ENCODE measurements at places on chromosomes 2 and 18.

GRCh38 chr2:96848264-96848663, 4.4 kb upstream of the ANKRD23 start:
- no peak for DNase-seq

GRCh38 chr18:10421859-10422258, 32.6 kb upstream of the APCDD1 start:
- no peak for DNase-seq

DNA sequence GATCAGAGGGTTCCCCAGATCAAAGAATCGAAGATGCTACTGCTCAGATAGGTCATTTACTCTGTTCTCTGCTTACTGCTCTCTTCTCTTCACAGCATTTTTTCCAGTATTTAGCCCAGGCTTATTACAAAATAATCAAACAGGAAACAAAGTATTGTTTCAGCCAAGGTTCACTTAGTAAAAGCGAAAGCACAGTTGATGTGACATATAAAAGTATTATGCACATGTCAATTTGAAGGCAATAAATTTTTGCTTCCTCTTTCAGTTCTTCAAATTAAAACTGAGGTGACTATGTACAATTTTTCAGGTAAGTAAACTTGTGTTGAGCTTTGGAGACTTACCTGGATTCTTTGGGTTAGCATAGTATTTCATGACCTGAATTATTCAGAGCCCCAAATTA, 262.8 kb upstream of the CHST9 start:
- no peak for DNase-seq

GRCh38 chr18:22827741-22828140, 105.4 kb upstream of the RBBP8 start:
- no peak for DNase-seq

DNA sequence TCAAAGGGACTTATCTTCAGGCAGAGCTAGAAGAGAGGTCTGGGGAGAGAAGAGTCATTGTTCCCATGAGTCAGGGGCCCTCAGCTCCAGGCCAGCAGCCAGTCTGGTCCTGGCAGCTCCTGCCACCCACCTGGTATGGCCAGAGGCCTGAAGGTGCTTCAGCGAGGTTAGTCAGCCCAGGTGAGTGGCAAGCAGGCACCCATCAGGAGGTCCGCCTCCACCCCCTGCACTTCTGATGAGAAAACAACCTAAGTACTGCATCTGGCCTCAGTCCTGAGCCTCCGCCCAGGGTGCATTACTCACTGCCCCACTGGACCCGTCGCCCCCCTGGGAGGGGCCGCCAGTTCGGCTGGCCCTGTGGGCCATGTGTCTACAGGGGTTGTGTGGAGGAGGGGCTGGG, 130.2 kb downstream of the INHBB start:
- DNase-seq: no peak

DNA sequence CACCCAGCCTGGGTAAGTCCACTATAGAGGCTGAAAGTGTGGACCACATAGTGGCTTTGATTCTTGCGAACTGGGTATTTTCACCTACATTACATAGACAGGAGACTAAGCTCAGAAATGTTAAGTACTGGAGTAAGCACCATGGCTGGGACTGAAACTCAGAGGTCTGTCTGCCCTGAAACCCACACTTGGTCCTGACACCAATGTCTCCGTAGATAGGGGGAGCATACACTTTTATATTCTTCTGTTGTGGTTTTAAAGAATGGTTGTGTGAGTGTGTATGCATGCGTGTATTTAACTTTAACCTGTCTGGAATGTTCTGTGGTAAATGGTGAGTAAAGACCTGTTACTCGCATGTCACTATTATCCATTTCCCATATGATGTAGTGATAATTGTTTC, 10.3 kb upstream of the NPPC start:
- DNase-seq: no peak

- DNase-seq: no peak
Measured at GRCh38 chr2:101401906-101402305, 14.6 kb upstream of the CREG2 start.

GRCh38 chr2:20544153-20544747, 97.4 kb downstream of the RHOB start:
- no peak for DNase-seq

- no peak for DNase-seq
Measured at GRCh38 chr2:85531589-85531988, 7.4 kb upstream of the MAT2A start.

GRCh38 chr18:35635170-35635569, 53.6 kb downstream of the GALNT1 start:
- no peak for DNase-seq

DNA sequence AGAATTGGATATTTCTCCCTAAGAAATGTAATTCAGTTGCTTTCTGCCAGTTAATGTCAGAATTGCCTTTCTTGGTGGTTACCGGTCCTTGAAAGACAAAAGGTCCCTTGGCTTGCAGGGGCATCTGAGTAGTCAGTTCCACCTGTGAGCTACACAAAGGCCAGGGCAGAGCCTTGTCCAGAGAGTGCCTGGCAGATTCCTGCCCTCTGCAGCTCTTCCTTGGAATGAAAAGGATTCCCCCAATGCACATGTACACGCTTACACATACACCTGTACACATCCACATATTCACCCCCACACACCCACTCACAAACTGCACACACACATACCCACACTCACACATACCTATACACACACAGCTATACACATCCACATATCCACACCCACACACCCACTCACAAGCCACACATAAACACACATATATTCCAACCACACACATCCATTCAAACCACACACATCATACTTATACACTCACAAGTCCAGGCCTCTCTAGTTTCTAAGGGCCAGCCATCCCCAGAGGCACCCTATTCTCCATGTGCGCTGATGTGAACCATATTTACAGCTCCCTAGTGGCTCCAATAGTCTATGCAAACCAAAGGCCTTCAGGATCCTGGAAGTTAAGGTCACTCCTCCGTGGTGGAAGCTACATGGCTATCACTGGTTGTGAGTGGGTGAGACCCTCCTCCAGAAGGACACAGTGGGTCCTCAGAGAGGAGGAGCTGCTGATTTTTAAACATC, 9.6 kb downstream of the CYRIA start:
- DNase-seq: no peak

DNA sequence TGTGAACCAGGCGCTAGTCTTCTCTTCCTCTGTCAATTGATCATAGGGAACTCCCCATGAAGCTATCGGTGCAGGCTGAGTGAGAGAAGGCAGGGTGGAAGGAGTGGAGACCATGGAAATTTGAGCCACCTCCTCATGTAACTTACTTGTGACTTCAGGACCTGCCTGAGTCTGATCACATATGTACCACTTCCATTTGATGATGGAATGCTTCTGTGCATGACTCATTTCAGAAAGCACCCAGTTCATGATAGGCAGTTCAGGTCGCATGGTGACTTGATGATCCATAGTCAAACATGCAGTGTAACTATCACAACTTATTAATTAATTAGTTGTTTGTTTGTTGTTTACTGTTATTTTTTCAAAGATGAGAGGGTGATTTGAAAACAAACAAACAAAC, 1296.7 kb downstream of the SUCLG1 start:
- DNase-seq: no peak

GRCh38 chr2:74550231-74550630, 3.5 kb downstream of the LOXL3 start:
- no peak for DNase-seq

DNA sequence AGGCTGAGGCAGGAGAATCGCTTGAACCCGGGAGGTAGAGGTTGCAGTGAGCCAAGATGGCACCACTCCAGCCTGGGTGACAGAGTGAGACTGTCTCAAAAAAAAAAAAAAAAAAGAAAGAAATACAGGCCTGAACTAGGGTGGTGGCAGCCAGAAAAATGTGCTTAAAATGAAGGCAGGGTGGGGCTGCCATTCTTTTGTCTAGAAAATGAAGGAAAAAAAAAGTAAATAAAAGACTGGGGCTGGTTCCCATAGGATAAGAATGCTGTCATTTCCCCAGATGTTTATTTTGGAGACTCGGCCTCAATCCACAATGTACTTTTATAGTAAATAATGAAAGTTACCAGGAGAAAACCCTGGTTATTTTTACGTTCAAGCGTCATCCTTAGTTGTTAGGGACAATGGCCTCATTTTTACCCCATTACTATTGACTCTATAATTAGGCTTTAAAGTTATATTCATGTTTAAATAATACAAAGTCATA, 58.9 kb downstream of the ATP8B1 start:
- DNase-seq: no peak

GRCh38 chr2:43269706-43270105, 43.3 kb upstream of the ZFP36L2 start:
- peak; percentile 32 for DNase-seq

DNA sequence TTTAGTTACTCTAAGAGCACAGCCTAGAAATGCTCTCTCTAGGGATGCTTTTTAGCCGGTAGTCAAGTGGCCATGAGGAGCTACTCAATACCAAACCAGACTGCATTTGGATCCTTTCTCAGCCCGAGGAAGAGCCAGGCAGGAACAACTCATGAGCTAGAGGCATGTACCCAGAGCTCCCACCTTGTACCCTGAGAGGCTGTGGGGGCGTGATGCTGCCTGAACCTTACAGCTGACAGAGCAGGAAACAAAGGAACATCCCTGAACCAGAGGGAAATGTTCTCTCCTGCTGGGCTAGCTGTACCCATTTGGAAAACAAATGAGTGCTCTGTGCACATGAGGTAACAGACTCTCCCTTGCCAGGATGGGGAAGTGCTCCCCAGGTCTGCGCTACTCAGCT, 131.6 kb downstream of the OSR1 start:
- DNase-seq: no peak

DNA sequence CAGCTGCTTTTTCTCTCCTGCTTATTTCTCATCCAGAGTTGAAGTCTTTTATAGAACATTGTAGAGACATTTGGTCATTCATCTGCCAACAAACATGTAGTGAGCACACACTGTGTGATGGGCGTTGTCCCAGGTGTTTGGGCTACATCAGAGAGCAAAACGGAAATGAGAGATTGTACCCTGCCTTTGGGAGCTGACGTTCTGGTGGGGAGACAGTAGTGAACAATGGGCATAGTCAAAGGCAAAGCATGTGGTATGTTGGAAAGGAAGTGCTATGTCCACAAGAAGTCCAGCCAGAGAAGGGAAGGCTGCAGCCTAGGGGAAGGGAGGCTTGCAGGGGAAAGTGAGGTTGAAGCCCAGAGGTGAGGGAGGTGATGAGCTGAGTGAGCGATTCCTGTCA, 78.1 kb downstream of the PIEZO2 start:
- no peak for DNase-seq

DNA sequence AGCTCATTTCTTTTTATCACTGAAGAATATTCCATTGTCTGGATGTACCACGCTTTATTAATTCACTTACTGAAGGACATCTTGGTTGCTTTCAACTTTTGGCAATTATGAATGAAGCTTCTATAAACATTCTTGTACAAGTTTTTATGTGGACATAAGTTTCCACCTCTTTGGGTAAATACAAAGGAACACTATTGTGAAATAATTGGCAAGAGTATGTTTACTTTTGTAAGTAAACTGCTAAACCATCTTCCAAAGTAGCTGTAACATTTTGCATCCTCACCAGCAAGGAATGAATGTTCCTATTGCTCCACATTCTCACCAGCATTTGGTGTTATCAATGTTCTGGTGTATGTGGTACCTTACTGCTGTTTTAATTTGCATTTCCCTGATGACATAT, 15.8 kb upstream of the VWC2L start:
- DNase-seq: no peak

DNA sequence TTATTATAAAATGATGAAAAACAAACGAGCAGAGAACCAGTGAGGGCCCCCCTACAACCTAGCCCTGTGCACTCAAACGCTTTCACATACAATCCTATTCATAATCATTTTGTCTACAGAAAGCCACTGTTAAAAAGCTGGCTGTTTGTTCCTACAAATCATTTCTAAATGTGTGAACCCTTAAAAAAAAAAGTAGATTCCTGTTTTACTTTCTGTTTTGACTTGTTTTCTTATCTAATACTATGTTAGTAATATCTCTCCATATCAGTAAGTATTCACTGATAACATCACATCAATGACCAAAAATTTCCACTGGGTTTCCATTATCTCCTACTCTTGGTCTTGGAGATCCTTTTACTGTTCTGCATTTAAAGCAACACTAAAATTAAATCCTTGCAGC, 128.8 kb upstream of the TTC39C start:
- no peak for DNase-seq

DNA sequence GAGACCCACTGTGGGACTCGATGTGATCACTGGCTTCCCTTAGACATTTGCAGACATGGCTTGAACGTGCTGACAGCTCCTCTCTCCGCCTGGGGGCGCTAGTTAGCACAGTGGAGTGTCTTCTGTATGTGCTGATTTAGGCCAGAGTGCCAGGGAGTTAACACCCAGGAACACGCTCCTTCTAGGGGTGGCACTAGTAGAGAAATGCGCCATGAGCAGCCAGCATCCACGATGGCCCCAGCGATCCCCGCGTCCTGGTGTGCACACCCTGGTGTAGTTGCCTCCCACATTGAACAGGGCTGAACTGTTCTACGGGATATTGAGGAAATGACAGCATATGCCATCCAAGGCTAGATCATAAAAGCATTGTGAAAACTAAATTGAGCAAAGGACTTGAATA, 11.4 kb upstream of the NMUR1 start:
- peak; percentile 18 for DNase-seq

DNA sequence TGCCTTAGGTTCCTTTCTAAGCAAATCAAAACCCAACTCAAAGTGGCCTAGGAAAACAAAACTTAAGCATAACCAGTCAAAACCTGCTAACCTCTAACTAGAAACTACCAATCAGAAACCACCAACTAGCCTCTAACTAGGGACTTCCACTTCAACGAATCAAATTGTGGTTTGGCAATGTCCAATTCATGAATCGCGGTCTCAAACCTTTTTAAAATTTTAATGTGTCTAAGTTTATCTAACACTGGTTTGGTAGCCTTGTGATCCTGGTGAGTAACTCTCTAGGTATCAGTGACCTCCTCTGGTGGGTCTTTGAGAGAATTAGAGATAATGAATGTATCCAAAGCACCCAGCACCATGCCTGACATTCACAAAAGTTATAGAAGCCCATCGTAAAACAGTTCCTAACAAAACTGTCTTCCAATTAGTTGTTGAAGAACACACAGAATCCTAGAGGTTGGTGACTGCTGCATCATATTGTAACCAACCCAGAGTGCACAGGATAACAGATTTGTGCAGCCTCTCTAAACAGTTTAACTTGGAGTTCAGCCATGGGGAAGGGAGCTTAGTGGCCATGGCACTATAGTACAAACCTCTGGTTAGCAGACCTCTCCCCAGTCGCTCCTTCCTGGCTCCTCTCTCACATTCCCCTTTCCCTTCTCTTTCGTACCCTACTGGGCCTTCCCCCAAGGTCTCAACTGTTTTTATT, 45.2 kb upstream of the B3GNT2 start:
- no peak for DNase-seq

DNA sequence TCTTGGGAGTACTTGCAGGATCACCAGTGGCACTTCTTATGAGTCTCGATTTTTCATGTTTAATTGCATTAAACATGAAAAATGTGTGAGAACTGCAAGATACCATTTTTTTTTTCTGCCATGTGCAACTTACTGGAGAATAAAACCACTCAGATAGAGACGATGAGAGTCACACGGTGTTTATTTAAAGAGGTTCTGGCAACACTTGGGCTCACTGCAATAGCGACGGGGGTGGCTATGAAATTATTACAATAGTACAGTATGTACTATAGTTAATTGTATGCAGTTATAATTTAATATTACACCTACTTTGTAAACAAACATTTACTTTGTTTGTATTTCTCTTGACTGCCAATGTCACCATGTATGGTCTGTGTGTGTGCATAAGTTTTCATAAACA, 479.8 kb downstream of the NUP35 start:
- DNase-seq: no peak

GRCh38 chr2:207766697-207767460, 2.8 kb downstream of the FZD5 start:
- DNase-seq: peak; percentile 56
